ENCODE measurements at places on chromosomes 16 and 17.

DNA sequence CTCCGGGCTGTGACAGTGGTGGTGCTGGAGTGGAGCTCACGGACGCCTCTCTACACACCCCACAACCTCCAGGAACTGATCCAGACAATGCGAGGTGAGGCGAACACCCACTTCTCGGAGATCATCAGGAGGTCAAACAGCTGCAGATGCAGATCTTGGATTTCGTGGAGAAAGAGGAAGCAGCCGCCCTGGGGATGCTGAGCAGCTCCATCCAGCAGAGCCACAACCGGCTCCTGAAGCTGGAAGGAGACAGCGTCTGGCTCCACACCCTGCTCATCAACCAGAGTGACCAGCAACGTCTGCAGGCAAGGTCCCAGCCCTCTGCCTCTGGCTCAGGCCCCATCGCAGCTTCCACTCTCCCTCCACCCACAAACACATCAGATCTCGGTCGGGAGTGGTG lies 13.2 kb upstream of the SLC16A5 start:
- no peak for DNase-seq

DNA sequence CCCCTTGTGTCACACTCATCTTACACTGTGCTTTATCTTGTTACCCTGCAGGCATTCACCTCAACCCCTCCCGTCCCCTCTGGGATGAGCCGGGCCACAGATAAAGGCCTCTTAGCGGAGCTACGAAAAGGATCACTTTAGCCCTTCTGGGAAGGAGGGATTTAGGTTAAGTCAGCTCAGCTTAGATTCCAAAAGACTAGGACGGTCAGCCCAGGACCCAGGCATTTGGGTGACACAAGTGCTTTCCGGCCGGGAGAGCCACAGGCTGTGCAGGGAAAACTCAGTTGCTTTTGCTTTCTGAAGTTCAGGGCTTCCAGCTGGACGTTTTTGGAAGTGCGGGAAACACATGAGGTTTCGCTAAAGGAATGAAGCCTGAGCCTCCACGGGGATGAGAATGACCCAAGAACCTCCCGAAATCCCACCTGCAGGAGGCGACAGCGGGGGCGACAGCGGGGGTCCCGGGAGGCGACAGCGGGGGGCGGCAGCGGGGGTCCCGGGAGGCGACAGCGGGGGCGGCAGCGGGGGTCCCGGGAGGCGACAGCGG lies 11.6 kb upstream of the METRNL start:
- no peak for DNase-seq

GRCh38 chr16:78817200-78817739 lies 717.8 kb downstream of the WWOX start:
- DNase-seq, result no peak

DNA sequence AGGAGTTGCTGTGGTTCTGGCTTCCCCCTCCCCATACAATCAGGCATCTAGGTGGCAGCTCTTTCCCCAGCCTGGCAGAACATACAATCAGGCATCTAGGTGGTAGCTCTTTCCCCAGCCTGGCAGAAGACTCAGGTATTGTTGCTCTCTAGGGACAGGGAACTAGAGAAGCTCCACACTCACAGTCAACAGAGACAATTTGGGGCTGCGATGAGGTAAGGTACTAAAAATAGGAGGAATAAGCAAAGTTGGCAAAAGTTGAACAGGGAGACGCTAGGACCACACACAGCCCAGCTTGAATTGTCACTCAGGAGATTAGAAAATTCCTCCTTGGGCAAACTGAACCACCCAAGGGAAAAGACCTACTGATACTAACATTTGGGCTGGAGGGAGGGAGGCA lies 315.5 kb upstream of the CDH5 start:
- no peak for DNase-seq

DNA sequence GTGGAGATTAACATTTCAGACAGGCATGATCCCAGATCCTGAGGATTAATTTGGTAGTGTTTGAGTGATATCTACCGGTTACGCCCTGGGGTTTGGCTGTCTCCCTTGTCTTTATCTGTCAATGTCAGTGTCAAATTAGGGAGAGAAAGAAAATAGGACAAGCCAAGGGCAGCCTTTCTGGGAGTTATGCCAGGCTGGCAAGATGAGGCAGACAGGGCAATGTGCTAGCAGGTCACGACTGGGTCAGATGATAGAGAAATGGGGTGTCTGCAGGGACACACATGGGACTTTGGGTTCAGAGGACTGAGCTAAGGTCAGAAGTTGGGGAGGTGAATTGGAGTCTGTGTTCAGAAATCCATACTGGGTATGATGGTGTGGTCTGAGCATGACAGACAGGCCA lies 27.4 kb upstream of the LYRM9 start:
- DNase-seq, result no peak

DNA sequence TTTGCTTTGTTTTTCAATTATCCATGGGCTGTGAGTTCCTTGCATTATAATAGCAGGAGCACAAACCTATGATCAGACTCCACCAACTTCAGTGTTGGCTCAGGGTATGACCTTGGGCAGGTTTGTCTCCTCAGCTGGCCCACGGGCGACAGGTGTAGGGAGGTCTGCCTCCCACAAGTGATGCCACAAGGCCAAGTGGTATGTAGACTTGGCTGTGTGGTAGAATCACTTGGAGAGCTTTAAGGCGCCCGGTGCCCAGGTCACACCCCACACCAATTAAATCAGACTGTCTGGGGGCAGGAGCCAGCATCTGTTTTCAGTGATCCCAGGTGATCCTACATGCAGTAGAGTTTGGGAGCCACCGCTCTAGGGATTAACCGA lies 153.4 kb downstream of the CLEC16A start:
- no peak for DNase-seq

DNA sequence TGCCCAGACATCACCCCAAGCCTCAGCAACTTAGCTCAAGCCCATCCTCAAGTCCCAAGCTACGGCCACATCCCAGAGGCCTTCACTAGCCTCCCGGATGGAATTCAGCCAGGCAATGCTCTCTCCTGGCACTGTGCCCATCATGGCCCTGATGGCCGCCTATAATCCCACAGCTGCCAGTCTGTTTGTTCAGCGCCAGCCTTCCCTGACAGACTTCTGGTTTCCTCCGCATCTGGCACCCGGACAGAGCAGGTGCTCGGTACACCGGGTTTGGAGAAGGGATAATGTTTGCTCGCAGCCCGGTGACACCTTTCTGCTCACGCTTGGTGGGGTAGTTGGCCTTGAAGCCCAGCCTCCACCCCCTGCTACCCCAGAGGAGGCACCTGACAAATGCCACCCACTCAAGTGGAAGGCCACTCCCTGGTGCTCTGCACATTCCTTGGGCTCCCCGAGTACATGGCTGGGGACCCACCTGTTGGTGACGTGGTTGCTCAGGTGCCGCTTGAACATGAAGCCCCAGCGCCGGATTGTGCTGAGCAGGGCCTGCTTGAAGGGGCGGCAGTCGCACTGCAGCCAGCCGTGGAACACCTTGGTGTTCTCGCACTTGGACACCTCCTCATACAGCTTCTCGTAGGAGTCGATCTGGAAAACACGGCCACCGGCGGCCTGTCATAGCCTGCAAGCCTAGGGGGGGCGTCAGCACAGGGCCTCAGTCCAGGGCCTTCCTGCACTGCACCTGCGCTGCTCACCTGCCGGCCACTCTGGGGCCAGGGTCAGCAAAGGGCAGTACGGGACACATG lies 47.1 kb downstream of the DNAH17 start:
- peak; percentile 99 for DNase-seq

Data from SHP77 treated with DMSO at 0.1 percent for 48 hours (cell line).